ENCODE measurements at places on chromosomes 4 and X.

- no peak for DNase-seq
Measured at GRCh38 chr4:141713771-141714445, 77.5 kb downstream of the IL15 start.

GRCh38 chrX:130170752-130171445 lies 863 bp upstream of the RAB33A start:
- peak; percentile 52 for DNase-seq

GRCh38 chr4:100581337-100581736 lies 63.5 kb upstream of the EMCN start:
- no peak for DNase-seq

DNA sequence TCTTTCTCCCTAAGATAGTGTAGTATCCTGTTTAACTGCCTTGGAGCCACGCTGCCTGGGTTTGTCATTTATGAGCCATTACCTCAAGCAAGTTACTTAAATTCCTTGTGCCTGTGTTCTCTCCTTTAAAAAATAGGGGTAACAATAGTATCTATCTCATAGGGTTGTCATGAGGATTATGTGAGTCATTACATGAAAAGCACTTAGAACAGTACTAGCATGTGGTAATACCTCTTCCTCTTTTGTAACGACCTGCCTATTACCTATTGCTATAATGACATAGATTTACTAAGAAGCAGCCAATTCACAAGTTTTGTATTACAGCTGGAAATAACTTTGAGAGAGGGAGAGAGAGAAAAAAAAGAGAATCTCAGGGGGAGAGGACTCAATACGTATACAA lies 834.7 kb downstream of the RAPGEF2 start:
- DNase-seq, result no peak

DNA sequence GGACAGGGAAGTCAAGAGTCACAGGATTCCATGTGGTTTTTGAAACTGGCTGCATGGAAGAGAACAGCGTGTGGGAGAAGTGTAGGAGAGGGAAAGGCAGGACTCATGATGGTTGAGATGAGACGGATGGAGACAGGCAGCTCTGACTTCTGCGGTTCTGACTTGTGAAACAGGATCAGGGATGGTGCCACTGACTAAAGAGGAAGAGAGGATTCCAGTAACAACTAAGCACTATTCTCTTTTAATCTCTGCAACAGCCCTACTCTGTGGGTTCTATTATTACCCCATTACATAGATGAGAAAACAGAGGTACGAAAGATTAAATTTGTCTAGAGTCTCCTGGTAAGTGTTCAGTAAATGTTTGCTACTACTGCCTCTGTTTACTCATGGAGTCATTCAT lies 156.3 kb downstream of the CBR4 start:
- DNase-seq, result no peak

- no peak for DNase-seq
Measured at GRCh38 chr4:2558301-2558700, 21.9 kb downstream of the FAM193A start.

- no peak for DNase-seq
Measured at GRCh38 chr4:118237531-118237930, 115.3 kb downstream of the PRSS12 start.

GRCh38 chr4:1347410-1347864 lies 429 bp downstream of the UVSSA start:
- DNase-seq, result peak; percentile 75

- DNase-seq, result no peak
Measured at GRCh38 chrX:41351923-41352322, 18.0 kb downstream of the DDX3X start.

GRCh38 chr4:128688846-128689437 lies 120.6 kb upstream of the JADE1 start:
- no peak for DNase-seq

- DNase-seq, result no peak
Measured at GRCh38 chrX:85590638-85591037, 211.2 kb upstream of the POF1B start.

- peak; percentile 70 for DNase-seq
Measured at GRCh38 chr4:107856901-107857300, 32.2 kb downstream of the SGMS2 start.

- peak; percentile 18 for DNase-seq
Measured at GRCh38 chr4:147546349-147546748, 65.5 kb downstream of the EDNRA start.

DNA sequence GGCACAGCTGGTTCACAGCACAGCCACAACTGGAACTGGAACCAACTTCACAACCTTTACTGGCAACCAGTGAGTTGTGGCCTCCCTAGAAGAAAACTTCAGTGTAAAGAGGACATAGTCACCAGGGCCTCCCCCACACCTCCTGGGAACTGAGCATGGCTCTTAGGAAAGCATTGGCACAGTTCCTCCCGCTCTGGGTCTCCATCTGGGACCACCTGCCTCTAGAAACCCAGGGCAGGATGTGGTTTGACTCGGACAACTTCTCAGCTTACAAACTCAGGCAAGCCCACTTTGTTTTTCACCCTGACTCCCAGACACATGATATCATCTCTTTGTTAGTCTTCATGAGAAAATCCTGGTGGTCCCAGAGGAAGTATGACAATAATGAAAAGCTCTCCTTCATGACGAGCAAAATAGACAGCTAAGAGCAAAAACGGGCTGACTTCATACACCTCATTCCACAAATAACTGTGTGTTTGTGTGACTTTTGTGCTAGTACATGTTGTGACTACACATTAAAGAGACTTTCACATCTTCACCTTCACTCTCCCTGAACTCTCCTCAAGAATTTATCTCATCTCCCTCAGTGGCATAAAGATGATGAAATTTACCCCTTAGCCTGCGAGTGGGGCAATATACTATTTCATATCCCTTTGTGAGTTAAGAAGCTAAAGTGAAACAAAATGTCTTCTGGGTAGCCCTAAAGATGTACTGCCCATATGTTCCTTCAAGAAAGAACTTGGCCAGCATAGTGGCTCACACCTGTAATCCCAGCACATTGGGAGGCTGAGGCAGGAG lies 75.4 kb downstream of the SH3KBP1 start:
- no peak for DNase-seq

GRCh38 chrX:51759055-51759839 lies 16.0 kb downstream of the GSPT2 start:
- DNase-seq, result no peak

DNA sequence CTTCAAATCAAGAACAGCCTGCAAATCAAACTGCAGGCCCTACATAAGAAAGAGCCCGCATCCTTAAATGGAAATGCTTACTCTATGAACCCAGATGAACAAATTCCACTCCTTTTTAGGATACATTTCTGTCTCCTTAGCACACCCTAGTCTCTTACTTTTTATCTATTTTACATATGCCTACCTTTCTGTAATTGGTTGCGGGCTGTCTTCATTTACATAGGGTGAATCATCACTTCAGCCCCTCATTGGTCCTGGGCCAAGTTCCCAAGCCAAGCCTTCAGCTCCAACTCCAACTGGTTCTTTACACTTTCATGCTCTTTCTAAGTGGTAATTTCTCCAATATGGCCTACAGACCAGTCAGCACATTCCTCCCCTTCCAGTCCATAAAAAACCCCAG lies 219.3 kb downstream of the TRAM1L1 start:
- DNase-seq, result no peak

DNA sequence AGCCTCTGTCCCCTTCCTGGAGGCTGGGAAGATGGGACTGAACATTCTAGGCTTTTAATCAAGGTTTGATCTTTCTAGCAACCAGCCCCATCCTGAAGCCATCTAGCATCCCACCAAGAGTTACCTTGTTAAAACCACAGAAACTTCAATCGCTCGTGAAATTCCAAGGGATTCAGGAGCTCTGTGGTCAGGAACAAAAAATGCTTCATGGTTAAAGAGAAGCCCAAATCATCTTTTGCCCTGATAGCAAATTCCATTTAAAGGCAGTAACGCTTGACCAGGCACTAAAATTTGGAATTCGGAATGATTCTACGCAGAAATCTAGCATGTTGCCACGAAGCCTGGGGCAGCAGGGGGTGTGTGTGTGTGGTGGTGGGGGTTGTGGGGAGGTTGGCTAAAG lies 47.8 kb downstream of the CASP6 start:
- DNase-seq, result no peak

DNA sequence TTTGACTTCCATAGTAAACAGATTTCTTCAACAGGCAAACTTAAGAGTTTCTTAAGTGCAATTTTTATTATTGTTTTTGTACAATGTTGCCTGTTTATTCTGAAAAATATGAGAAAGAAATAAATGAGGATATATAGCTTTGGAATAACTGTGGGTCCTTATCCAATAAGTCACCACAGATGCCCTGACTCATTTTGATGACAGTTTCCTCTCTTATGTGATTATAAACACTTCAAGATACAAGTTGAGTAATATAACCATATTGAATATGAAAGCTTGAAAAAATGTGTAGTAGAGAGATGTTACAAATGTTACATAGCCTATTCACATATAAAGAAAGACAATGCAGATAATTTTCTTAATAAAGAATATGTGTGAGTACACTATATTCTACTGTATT lies 931.6 kb downstream of the RAPGEF2 start:
- DNase-seq, result no peak

DNA sequence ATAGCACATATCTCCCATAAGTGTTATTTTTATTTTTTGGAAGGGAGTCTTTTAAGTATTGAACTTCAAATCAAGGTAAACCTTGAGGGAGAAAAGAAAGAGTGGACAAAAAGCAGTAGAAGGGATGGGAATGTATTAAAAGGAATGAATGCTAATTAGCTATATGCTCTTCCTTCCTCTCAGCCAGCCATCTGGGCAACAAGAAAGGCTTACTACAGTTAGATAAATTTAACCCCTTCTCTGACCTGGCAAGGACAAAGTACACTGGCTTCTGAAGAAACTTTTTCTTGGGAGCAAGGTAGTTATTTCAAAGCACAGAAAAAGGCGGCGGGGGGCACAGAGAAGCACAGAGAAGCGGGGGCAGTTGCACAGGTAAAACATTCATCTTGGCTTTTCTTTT lies 54.6 kb downstream of the GAB1 start:
- no peak for DNase-seq

GRCh38 chr4:151215295-151215694 lies 61.7 kb upstream of the PRSS48 start:
- no peak for DNase-seq

GRCh38 chrX:150196285-150196684 lies 166.8 kb upstream of the MAMLD1 start:
- no peak for DNase-seq

DNA sequence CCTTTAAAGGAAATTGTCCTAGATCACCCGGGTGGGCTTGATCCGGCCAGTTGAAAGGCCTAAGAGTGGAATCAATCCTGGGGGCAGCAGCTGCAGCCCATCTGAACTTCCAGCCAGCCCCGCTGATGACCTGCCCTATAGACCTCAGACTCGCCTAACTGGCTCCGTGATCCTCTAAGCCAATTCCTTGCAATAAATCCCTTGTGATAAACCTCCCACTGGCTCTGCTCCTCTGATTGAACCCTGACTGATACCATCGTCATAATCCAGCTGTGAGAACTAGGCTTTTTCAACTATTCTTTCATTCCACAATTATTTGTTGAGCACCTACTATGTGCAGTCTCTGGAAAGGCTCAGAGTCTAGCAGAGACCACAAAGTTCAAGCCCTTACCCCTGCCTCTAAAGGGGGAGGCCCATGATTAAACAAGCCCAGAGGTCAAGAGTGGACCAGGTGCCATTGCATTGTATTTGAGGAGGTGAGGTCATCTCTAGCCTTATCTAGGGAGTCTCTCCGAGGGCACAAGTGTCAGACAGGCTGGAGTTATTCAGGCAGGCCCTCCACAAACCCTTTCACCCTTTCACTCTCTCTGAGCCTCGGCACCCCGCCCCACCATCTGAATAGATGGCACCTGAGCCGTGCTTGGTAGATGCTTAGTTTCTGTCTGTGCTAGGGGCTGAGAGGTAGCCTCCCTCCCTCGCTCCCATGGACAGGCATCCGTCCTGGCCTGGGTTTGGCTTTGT lies 20.5 kb upstream of the GPR78 start:
- DNase-seq, result no peak

GRCh38 chr4:96471956-96472867 lies 632.3 kb downstream of the PDHA2 start:
- DNase-seq, result no peak

GRCh38 chr4:183968931-183969330 lies 63.8 kb downstream of the STOX2 start:
- DNase-seq, result no peak

GRCh38 chr4:20166544-20166943 lies 85.2 kb upstream of the SLIT2 start:
- no peak for DNase-seq

- no peak for DNase-seq
Measured at GRCh38 chr4:164423819-164424218, 330.1 kb upstream of the SMIM31 start.

GRCh38 chrX:110120025-110120424 lies 117.1 kb downstream of the TMEM164 start:
- DNase-seq, result no peak

- no peak for DNase-seq
Measured at GRCh38 chrX:53373307-53373706, 49.1 kb downstream of the SMC1A start.

DNA sequence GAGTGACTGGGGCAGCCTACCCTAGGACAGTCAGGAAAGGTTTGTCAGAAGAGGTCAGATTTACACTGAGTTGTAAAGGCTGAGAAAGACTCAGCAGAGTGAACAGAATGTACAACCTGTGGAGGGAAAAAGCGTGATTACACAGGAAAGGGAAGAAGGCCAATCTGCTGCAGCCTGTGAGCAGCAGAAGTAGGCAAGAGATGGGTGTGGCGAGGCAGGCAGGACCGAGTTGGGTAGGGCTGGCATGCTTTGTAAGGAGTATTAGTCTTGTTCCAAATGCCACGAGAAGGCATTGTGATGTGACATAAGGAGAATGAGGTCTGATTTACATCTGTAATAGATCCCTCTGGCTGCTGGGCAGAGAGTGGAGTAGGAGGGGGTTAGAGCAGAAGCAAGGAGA lies 12.6 kb downstream of the SGMS2 start:
- DNase-seq, result no peak

GRCh38 chr4:15890246-15890829 lies 48.2 kb downstream of the FGFBP1 start:
- DNase-seq, result no peak

- DNase-seq, result no peak
Measured at GRCh38 chr4:93431371-93431770, 397.2 kb upstream of the ATOH1 start.

GRCh38 chr4:134691915-134692314 lies 490.3 kb upstream of the PABPC4L start:
- DNase-seq, result peak; percentile 32

GRCh38 chr4:53313510-53313909 lies 52.4 kb downstream of the SCFD2 start:
- peak; percentile 64 for DNase-seq

DNA sequence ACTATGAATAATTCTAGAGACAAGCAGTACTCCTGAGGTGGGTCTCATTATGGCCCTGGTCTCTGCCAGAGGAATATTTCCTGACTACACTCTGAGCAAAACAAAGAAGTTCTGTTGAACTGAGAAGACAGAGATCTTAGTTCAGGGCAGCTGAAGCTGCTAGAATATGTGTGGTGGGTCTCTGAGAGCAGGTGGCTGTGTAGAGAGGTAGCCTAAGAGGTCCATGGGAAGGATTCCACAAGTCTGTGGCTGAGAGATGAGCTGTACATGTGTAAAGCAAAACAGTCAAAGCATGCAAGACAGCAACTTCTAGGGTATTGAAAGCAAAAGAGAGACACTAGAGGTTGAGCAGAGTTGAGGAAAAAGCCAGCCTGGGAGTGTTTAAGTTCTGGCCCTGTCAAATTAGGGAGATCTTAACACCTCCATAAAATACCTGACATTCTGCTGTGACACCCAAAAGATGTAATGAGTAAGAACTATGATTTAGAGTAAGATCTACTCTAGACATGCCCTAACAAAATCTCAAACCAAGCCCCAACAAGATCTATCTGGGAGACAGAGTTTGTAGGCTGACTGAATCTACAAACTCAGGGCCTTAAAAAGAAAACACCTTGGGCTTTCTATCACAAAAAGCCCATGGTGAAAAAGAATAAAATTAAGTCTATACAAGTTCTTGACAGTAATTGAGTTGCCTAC lies 274.4 kb downstream of the BANK1 start:
- DNase-seq, result no peak

All from foreskin melanocyte (primary cell).